Right lobe of liver (tissue), 6 donors: ENCODE measurements at places on chromosomes 4 and X. TPM values are rescaled to one million over a fixed set of nuclear protein-coding genes. Genes with fewer than 3 reads are reported as not detected.

Gene ADAM29
- not detected for total RNA-seq

Gene OCIAD1
- 120 TPM for total RNA-seq

Gene NWD2
- not detected for total RNA-seq

Gene F11
- 103 TPM for total RNA-seq

Gene PNMA6F
- not detected for total RNA-seq

Gene ARHGAP4
- total RNA-seq: 5.9 TPM

Gene EMCN
- total RNA-seq: 6.8 TPM

Gene EIF2S3
- 55.1 TPM for total RNA-seq

Gene WDR17
- 0.25 TPM for total RNA-seq
